ENCODE measurements at places on chromosomes 5 and 9.
A peak's percentile ranks its signal among the peaks of the same experiment; 100 is the strongest.

DNA sequence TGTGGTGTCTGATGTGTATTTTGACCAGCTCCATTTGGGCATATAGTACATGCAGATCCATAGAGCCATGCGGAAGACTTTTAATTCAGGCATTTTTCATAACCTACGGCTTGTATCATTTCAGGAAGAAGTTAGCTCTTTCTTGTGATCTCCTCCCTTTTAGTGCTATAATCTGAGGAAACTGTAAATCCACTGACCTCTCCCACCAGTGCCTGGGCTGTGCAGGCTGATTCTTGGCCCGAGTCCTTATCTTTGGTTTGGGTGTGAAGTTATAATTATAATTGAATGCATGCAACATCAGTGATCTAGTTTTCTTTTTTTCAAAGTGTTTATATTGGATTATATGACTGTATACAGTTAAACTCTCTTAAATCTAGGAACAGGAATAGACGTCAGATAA is 247.9 kb downstream of the PCSK5 start:
- H3K27me3 ChIP-seq, result no peaks in the 10 kb centered on the region
- no peak overlapping the region for H3K4me3 ChIP-seq

DNA sequence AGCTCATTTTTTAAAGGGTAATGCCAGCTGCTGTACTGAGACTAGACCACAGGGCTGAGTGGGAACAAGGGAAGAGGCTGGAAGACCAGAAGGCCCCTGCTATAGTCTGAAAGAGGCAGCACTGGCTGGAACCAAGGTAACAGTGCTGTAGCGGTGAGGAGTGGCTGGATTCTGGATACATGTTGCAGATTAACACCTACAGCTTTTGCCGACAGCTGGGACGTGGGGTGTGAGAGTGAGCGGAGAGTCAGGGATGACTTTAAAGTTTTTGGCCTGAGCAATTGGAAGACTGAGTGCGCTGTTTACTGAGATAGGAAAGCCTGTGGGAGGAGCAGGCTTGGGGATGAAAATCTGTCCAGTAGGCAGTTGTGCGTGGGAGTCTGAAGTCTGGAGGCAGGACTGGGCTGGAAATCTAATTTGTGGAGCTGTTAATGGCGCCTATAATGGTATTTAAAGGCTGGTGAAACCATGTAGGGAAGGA is 26.5 kb downstream of the AQP7 start:
- H3K4me3 ChIP-seq, result no peak overlapping the region
- H3K27ac ChIP-seq, result no peak overlapping the region
- peaks cover 10% of the 10 kb centered on the region for H3K4me1 ChIP-seq
- peaks cover 6% of the 10 kb centered on the region for H3K36me3 ChIP-seq
- DNase-seq, result no peak

DNA sequence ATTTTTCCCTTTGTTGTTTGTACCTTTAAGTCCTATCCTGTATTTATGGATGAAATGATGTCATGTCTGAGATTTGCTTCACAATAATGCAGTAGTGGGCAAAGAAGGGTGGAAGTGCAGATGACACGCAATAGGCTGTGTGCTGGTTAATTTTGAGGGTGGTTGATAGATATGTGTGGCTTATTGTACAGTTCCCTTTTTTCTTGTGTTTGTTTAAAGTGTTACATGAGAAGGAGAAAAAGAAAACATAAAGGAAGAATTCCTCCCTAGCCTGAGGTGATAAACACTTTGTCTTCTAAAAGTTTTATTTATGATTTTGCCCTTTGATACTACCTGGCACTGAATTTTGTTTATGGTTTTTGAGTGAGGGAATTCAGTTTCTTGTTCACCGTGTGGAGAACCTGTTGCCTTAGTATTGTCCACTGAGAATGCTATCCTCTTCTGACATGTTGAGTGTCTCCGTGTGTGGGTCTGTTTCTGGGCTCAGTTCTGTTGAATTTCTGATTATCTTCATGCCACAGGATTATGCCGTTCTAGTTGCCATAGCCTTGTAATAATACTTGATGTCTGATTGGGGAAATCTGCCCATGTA is 52.3 kb upstream of the FAM120AOS start:
- no peaks in the 10 kb centered on the region for H3K27me3 ChIP-seq
- no peak overlapping the region for H3K4me3 ChIP-seq
- peaks cover 53% of the 10 kb centered on the region for H3K36me3 ChIP-seq
- peaks cover 47% of the 10 kb centered on the region for H3K4me1 ChIP-seq
- DNase-seq, result no peak

DNA sequence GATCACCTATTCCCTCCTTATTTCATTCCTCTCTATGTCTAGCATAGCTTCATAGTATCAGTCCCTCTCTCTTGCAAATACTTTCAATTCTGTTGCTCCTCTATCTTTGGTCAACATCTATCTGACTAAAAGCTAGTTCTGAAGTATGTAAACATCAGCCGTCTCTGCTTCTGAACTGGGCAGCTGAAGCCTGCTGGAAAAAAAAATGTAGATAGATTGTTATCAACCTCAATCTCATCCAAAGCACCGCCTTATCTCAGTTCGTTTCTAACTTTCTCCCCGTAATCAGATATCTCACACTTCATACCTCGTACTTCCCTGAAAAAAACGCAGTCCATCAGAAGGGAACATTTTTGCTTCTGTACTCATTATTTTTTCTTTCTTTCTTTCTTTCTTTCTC is 4.5 kb upstream of the SEMA6A start:
- DNase-seq, result no peak
- H3K4me3 ChIP-seq, result no peak overlapping the region
- peaks cover 1% of the 10 kb centered on the region for H3K36me3 ChIP-seq

DNA sequence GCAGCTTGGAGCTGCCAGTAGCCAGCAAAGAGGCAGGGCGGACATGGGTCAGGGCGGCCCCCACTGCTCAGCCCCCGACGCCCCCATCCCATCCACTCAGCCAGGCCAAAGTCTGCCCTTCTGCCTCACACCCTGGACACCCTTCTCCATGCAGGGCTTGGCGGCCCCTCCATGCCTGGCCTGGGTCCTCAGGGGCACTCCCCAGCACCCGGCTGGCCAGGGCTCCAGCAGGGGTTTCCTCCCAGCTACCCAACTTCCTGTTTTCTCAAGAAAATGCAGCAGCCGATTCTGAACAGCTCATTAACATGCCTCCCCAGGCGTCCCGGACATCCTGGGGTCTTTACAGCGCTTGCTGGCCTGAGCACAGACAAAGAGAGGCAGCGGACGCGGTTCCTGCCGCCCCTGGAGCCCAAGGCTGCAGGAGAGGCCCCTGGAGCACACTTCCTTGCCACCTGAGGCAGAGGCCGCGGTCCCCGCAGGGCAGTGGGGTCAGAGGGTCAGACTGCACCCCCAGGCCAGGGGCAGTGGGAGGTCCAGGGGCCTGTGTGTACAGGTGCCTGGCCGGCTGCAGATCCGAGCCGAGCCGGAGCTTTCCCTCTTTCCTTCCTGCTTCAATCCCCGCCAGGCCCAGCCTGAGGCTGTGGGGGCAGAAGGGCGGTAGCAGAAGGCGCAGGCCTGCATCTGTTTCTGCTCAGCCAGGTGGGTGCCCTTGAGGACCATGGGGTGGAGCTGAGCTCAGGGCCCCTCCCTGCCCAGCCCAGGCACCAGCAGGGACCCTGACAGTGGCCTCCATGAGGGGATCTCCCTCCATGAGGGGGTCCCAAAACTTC is 18.7 kb upstream of the NRARP start:
- DNase-seq, result peak; percentile 72
- H3K36me3 ChIP-seq, result no peaks in the 10 kb centered on the region
- H3K4me3 ChIP-seq, result peak overlapping the region; percentile 48
- H3K4me1 ChIP-seq, result peaks cover 31% of the 10 kb centered on the region
- H3K27me3 ChIP-seq, result no peaks in the 10 kb centered on the region

GRCh38 chr9:121281614-121282276 is 13.8 kb downstream of the GSN start:
- no peak for DNase-seq
- peaks cover 18% of the 10 kb centered on the region for H3K4me1 ChIP-seq
- no peaks in the 10 kb centered on the region for H3K36me3 ChIP-seq
- H3K27me3 ChIP-seq, result no peaks in the 10 kb centered on the region

- H3K4me1 ChIP-seq, result peaks cover 13% of the 10 kb centered on the region
- no peaks in the 10 kb centered on the region for H3K27me3 ChIP-seq
- no peak overlapping the region for H3K27ac ChIP-seq
- no peak overlapping the region for H3K4me3 ChIP-seq
Measured at GRCh38 chr5:1485579-1486118, 38.1 kb downstream of the LPCAT1 start.

GRCh38 chr5:134555890-134556311 is 30.4 kb downstream of the JADE2 start:
- H3K36me3 ChIP-seq, result peaks cover 50% of the 10 kb centered on the region
- no peaks in the 10 kb centered on the region for H3K27me3 ChIP-seq
- H3K4me1 ChIP-seq, result peaks cover 28% of the 10 kb centered on the region

- no peak for DNase-seq
- no peak overlapping the region for H3K27ac ChIP-seq
- no peaks in the 10 kb centered on the region for H3K27me3 ChIP-seq
Measured at GRCh38 chr9:80496901-80497556, 925.3 kb downstream of the TLE4 start.
